Hepatic stellate cell (primary cell): ENCODE measurements at places on chromosomes 11 and 22.

DNA sequence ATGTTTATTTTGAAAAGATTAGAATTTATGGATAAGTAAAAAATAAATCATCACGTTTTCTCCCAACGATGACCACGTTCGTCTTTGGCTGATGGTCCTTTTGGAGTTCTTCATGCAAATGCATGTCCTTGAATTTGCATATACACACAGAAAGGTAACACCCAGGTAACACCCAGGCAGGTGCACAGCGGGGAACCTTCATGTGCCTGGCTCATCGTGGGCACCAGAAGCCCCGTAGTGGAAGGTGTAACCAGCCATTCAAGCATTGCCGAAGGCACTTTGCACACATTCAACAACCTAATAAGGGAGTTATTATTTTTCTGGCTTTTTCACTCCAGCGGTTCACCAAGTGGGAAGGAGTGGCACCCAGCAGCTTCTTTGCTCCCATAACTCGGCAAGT, 404.6 kb downstream of the TBC1D22A start:
- DNase-seq = no peak

DNA sequence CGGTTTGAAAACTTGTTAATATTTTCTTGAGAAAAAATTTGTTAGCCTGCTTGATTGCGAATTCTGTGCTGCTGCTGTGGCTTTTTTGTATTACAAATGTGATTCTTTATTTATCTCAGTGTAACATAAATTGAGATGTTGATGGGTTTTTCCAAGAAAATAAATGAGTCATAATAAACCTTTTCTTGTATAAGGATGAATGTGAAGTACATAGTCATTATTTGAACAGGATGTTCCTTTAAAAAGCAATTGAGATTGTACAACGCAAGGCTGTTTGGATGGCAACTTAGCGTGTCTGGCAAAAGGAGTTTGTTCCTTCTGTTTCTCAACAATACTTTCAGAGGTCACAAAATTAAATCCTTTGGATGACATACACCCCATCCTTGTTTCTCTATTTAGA, 24.6 kb upstream of the CARD18 start:
- DNase-seq = no peak

DNA sequence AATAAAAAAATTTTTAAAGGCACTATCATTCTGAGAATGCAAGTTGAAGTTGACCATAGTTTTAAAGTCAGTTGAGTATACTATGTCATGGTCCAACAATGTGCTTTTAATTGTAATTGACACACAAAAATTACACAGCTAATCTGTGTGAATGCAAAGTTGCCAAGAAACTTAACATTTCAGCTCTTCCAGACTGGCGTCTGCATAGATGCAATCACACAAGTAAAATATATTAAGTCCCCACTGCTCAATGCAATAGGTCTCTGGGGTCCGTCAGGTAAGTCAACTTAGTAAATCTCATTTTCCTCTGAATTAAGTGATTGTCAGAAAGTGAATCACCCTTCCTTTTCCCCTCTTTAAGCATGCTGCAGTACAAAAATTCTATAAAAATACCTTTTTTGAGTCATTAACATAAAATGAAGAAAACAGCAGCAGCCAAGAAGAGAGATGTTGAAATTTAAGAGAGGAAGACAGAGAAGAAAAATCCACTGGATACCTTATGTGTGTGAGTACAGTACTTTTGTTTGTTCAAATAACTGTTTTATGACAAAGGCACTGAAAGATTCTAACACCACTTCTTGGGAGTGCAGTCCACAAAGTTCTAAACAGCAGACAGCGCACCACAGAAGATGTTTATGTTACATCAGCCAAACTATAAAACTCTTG, 5.1 kb downstream of the FZD4 start:
- no peak for DNase-seq

DNA sequence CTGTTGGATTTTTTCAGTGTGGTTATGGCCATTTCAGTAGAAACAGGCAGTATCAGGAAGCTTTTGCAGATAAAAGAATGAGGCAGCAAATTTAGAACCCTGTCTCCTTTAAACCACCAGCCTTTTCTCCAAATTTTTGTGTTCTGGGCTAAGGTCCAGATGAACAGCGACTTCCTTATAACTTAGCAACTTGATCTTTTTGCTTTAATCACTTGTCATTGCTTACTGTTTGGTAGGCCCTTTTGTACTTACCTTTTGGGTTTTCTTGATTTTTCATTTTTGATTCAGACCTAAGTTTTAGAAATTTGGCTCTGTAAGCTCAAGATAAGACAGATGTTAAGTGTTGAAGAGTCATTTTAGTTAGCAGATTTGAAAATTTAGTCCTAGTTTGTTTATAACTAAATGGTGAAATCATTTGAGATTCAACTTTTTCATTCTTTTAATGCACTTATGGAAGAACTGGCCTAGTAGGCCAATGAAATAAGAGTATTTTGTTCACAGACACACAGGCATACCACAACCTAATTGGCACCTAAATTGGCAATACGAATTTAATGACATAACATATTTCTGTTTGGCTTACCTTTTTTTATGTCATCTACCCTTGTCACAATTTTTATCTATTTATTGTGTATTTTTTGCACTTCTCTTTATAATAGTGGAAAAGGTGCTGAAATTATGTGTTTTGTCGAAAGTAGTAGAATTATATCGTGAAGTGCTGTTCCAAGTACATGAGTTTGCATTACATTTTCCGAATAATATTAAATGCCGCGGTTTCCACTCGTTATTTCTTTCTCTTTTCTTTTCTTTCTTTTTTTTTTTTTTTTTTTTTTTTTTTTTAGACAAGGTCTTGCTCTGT, 2.1 kb downstream of the RTN3 start:
- DNase-seq = no peak

DNA sequence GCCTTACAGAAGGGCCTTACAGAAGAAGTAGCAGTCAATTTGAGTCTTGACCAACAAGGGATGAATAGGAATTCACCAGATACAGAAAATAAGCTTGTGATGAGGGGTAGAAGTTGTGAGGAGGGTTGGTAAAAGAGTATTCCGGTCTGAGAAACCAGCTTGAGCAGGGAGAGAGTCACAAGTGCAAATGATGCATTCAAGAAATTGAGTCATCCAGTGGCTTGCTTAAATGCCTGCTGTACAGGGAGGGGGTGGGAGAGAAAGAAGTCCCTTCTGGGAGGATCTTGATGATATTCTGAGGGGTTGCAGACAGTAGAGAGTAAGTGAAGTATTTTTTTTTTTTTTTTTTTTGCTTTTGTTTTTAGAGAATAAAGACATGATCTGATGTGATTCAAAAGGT, 9.2 kb downstream of the CCKBR start:
- no peak for DNase-seq

DNA sequence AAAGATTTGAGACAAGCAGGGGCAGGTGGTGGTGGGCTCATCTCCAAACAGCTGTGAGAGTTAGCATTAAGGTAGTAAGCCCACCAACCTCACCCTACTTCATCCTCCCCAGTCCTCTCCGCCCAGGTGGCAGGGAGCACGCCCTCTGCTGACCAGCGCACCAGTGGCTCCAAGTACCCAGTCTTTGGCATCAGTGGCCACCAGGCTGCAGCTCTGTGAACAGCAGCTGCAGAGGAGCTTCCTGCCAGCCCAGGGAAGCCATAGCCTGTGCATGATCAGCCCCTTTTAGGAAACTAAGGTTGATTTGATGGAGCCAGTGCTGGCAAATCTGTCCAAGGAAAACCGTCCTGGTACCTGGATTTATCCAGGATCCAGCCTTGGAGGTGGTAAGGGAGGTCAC, 21.7 kb downstream of the CAVIN3 start:
- peak; percentile 30 for DNase-seq

- no peak for DNase-seq
Measured at GRCh38 chr11:64299847-64300648, at the start of gene CATSPERZ. CATSPERZ (plus strand) TSS chr11:64300358; CDS start chr11:64300411, 53 bp downstream.

- DNase-seq = no peak
Measured at GRCh38 chr11:113814181-113814580, 34.6 kb downstream of the CLDN25 start.
